ENCODE measurements at places on chromosomes 5 and 9. TPM values are rescaled to one million over a fixed set of nuclear protein-coding genes. Genes with fewer than 3 reads are reported as not detected.

The FAT2 gene
- not detected for total RNA-seq

GRCh38 chr5:142012186-142012785 is 541 bp downstream of the GNPDA1 start:
- peak; percentile 44 for DNase-seq

The ABL1 gene
- 22.8 TPM for total RNA-seq

The HSD17B3 gene
- 0.26 TPM for total RNA-seq

The SLC6A19 gene
- not detected for total RNA-seq

DNA sequence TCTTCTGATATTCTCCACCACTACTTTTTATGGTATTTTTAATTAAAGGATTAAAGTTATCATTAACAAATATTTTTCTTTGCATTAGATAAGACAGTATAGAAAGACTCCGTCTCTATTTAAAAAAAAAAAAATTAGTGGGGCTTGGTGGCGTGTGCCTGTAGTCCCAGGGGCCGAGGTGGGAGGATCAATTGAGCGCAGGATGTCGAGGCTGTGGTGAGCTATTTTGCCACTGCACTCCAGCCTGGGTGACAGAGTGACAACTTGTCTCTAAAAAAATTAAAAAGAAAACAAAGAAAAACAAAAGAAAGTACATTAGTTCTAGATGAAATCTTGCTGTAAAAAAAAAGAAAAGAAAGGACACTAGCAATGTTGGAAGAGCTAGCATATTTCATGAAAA is 97.4 kb upstream of the IL6ST start:
- DNase-seq, result no peak

DNA sequence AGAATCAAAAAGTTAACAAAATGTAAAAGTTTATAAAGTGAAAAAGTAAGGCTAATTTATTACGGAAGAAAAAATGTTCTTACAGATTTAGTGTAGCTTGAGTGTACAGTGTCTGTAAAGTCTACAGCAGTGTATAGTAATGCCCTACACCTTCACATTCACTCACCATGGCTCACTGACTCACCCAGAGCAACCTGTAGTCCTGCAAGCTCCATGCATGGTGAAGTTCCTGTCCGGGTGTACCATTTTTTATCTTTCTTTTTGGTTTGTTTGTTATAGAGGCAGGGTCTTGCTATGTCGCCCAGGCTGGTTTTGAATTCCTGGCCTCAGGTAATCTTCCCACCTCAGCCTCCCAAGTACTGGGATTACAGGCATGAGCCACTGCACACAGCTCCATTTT is 93.6 kb downstream of the MED27 start:
- peak; percentile 68 for DNase-seq

DNA sequence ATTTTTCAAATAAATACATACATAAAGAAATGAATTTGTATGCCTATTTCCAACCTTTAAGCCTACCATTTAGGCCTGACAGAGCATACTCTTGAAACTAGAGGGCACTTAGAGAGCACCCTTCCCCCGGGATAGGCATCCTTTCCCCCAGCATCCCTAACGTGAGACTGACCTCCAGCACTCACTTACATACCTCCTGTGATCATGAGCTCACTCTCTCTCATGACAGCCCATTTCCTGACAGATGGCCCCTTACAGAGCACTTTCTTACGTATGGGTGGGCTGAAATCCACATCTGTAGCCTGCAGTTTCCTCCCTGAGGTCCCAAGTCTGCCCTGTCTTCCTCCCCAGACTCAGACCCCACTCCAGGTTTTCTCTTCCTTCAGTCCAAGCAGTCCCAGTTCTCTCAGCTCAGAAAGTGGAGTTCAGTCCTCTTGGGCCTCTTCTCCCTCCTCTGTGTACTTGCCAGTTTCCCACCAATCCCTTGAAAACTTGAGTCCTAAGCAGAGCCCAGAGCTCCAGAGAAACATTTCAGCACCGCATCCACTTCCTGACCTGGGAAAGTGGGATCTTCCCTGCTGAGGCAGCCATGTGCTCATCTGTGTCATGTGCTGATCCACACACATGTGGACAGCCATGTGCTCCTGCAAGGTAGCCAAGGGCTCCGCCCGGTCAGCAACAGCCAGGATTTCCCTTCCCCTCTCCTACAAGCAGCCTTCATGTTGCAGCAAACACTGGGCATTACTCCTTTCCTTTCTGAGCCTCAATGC is 2.2 kb upstream of the CDX1 start:
- no peak for DNase-seq

DNA sequence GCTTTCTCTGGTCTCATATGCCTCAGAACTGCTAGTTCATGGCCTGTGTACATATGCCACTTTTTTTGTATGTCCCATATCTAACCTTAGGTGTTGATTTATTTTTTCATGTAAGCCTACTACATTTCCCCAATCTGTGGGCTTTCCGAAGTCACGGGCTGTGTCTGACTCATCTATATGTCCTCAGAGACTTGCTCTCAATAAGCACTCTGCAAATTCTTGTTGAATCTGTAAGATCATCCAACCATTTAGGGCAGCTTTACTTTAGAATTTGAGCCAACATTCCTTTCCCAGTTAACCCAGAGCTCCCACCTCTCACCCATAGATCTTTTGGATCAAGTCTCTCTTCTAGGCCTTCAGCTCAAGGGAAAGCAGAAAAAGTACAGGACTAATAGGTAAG is 263.4 kb downstream of the SEC61B start:
- no peak for DNase-seq

GRCh38 chr9:123697686-123698085 is 232.2 kb downstream of the DENND1A start:
- DNase-seq, result no peak

GRCh38 chr5:40547994-40548575 is 131.6 kb upstream of the PTGER4 start:
- DNase-seq, result no peak

DNA sequence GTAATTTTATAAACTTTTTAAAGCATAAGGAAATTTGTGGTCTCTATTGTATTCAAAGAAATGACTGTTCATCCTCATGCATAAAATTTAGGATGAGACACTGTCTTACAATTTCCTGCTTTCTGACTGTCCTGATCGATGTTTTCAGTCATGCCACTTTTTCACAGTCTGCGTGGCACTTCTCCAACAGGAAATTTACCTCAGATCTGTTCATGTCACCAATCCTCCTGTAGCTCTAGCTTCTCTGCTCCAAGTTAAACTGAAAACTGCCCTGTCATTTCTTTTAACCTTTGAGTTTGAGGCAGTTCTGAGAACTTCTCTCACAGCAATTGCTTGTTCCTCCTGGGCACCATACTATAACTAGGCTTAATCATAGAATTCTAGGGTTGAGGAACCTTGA is 455.1 kb downstream of the EFNA5 start:
- peak; percentile 67 for DNase-seq

DNA sequence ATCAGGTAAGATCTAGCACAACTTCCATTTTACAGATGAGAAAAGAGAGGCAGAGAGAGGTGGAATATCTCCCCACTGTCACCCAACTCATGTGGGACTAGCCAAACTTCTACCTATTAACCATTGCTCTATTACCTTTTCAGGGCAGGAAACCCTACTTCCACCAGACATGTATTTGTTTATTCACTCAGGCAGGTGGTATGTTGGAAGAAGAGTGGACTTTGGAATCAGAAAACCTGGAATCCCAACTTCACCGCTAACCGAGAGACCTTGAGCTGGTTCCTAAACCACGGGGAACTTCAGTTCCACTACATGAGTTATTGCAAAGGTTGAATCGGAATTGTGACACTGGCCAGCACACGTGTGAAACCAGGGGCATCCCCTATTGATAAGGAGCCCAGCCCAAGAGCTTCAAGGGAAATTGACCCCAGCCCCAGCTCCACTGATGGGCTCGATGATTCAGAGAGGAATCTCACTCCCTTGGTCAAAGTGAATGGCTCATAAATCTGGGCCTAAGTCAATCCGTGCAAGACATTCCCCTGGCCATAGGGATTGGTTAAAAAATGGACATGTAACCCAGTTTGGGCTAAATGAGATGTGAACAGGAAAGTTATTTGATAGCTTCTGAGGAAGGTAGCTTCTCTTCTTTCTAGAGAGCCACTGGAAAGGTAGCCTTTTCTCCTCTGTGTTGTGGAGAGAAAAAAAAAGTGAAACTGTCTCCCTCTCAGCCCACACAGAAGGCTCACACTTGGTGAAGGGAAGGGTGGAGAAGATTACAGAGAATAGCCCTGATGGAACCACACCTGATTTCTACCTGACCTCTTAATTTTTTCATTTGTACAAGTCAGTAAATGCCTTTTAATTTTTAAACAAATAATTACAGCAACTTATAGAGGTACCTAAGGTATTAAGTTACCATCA is 5.5 kb upstream of the GLIS3 start:
- no peak for DNase-seq

DNA sequence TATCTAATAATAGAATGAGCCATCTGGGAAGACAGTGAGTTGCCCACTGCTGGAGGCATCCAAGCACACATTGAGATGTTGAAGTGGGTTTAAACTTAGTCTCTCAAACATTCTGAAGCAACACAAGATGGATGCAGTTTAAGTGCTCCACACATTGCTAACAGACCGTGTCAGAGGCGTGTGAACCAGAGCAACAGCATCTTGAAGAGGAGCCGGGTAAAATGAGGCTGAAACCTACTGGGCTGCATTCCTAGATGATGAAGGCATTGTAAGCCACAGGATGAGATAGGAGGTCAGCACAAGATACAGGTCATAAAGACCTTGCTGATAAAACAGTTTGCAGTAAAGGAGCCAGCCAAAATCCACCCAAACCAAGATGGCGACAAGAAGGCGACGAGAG is 73.5 kb upstream of the TMEM215 start:
- DNase-seq, result no peak

DNA sequence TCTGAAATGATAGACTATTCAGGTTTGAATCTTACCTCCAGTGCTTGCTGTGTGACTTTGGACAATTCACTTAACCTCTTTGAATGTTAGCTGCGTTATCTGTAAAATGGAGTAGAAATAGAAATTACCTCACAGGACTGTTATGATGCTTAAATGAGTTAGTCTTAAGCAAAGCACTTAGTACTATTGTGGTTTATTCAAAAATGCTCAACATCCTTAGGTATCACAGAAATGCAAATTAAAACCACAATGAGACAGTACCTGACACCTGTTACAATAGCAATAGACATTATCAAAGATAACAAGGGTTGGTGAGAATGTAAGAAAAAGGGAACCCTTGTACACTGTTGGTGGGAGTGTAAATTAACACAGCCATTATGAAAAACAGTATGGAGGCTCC is 77.6 kb upstream of the FREM1 start:
- no peak for DNase-seq

The F2R gene
- 16.9 TPM for total RNA-seq

The ZNF366 gene
- total RNA-seq, result not detected

- no peak for DNase-seq
Observed at GRCh38 chr5:1668141-1668721, 131.4 kb downstream of the MRPL36 start.

The PRLR gene
- total RNA-seq, result 0.40 TPM

- DNase-seq, result no peak
Observed at GRCh38 chr5:15620501-15620900, 120.5 kb downstream of the FBXL7 start.

- no peak for DNase-seq
Observed at GRCh38 chr9:120852240-120853010, 9.7 kb upstream of the PSMD5 start.

The NR5A1 gene
- total RNA-seq, result not detected

- no peak for DNase-seq
Observed at GRCh38 chr9:81729135-81729534, 39.8 kb upstream of the TLE1 start.

DNA sequence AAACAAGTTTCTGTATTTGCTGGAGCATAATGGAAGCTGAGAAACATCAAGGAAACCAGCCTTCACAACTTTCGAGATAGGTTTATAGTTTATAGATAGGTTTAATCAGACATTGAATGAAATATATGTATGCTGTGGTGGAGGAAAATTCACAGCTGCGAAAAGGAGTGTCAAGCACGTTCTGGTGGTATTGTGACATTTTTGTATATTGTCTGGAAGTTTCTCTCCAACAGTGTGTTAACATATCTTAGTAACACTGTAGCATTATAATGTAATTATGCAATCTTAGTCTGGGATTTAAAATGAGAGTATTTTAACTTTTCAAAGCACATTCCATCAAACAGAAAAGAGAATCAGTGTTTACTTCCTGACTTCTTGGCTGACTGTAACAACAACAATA is 50.0 kb downstream of the FCHO2 start:
- no peak for DNase-seq

The ASPN gene
- total RNA-seq, result not detected

DNA sequence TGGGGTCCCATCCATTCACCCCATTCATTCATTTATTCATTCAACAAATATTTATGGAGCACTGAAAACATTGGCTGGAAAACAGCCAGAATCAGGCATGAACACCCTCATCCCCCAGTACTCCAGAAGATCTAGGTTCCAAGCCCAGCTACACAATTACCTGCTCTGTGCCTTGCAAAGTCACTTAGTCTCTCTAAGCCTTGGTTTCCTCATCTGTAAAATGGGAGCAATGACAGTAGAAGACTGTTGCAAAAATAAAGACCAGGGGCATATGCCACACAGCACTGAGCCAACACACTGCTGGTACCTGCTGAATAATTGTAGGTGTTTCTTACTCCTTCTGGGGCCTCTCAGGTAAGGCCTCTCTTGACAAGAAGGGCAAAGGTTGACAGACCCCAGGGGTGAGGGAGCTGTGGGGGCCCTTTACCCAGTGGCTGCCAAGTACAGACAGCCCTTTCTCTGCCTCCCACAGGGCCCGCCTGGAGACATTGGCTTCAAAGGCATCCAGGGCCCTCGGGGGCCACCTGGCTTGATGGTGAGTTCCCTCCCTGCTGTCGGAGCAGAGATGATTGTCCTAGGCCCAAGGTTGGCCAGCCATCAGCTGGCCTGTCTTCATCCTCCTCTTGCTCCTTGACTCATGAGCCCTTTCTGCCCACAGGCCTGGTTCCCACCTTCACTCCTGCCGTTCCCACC is 22.6 kb upstream of the ORM1 start:
- DNase-seq, result no peak
